ENCODE measurements at places on chromosomes 16 and 17.

GRCh38 chr16:49121636-49122035 is 160.0 kb downstream of the CBLN1 start:
- DNase-seq, result no peak

DNA sequence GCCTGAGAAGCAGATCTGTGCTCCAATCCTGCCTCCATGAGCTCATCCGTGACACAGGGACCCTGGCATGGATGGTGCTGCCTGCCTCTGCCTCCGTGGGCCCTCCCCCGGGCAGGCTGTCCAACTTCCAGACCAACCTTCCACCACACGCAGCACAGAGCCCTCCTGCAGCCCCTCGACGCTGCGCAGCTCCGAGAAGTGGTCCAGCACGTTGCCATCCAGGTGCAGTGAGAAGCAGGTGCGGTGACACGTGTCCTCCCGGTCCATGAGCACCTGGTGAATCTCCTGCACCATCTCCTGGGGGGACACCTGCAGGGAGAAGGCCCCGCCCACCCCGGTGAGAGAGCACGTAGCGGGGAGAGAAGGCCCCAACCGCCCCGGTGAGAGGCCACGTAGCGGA is 8.4 kb downstream of the CLUH start:
- DNase-seq, result no peak

DNA sequence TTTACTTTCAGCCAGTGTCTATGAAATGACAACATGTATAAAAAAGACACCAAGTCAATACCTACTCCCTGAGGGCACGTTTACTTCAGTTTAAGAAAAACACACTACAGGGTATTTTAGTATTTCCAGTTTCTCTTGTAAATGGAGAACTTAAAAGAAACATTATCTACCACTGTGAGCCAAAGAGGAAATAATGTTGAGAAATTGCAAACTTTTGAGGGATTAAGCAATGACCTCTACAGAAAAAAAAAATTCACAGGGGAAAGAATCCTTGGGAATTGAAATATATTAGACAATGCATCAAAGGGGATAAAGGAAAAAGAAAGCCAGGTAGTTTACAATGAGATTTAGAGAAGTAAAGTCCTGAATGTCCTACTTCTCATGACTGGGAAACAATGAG is 126.0 kb downstream of the KCNJ2 start:
- no peak for DNase-seq

- no peak for DNase-seq
These were observed 60.1 kb upstream of the MRTFB start for GRCh38 chr16:14011001-14011400.

- no peak for DNase-seq
These were observed 198.6 kb downstream of the AATF start for GRCh38 chr17:37147301-37147812.

DNA sequence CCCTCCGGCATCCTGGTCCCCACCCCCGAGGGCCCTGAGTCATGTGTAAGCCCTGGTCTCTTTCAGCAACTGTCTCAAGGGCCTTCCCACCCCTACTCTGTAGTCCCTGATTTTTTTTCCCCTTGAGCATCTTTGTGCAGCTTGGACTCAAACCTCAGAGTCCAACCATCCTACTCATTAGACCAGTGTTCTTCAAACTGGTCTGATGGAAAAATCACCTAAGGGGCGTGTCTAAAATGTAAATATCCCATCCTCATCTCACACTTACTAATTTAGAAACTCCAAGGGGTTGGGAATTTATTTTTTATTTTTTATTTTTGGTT is 624 bp downstream of the G6PC3 start:
- no peak for DNase-seq

All from NK-92 treated with Interleukin-12 subunit alpha and Interleukin-12 subunit beta, amount 100 ng/mL, for 24 hours (cell line).